ENCODE measurements at places on chromosomes 3 and 15.
A peak's percentile ranks its signal among the peaks of the same experiment; 100 is the strongest.

- no peak for DNase-seq
Measured at GRCh38 chr15:26870346-26870745, 3.5 kb downstream of the GABRA5 start.

GRCh38 chr15:92629975-92630626 lies 25.5 kb downstream of the FAM174B start:
- no peak for DNase-seq

GRCh38 chr3:184426691-184427141 lies 46.9 kb downstream of the CHRD start:
- DNase-seq: no peak

- DNase-seq: no peak
Measured at GRCh38 chr3:79057756-79058155, 710.0 kb downstream of the ROBO1 start.

GRCh38 chr3:37457378-37458065 lies 283.1 kb upstream of the LRRFIP2 start:
- no peak for DNase-seq

- no peak for DNase-seq
Measured at GRCh38 chr15:80785335-80785734, 6.2 kb downstream of the CEMIP start.

DNA sequence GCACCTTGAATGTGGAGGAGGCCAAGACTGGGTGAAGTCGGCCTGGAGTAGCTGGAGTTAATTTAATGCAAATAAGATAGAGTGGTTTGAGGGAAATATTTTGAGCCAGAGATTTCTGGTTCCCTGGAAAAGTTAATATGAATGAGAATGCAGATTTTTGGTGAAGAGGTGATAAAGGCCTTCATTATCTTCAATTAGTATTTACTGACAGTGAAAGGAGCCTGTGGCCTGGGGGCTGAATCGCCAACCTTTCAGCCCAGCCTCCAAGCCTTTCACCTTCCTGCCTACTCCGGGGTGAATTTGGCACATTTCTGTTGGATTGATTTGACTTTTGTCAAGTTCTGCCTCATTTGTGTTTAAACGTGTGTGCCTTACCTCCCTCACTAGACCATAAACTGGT lies 147.8 kb downstream of the SOX2 start:
- DNase-seq: no peak

GRCh38 chr15:40343512-40343911 lies 2.8 kb upstream of the CCDC9B start:
- DNase-seq: no peak

- DNase-seq: no peak
Measured at GRCh38 chr3:125110016-125110875, 54.4 kb upstream of the HEG1 start.

DNA sequence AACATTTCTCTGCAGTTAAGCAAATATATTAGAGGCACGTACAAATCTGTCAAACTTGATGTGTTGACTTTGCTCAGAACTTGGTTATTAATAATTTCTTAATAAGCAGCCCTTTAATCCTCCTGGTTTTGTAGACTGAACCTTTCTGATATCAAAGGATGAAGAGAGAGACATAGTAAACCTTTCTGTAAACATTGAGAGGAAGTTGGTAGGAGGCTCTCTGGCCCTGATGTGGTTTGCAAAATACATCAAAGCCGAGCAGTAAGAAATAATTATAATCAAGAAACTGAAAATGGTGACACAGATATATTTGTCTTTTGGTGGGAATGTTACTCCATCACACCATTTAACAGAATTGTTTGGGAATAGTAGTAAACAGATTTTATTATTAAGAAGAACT lies 111.9 kb downstream of the OXSM start:
- DNase-seq: no peak

DNA sequence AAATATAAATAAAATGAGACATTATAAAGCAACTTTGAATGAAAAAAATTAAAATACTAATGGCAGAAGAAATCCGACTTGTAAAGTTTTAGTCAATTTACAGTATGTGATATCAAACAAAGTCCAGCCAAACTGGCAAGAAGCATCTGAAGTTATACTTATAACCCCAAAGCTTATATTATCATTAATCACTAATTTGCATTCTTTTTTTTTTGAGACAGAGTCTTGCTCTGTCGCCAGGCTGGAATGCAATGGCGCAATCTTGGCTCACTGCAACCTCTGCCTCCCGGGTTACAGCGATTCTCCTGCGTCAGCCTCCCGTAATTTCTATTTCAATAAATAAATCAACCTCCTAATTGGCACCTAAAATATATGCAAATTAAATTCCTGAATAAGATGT lies 80.1 kb downstream of the AQR start:
- no peak for DNase-seq

DNA sequence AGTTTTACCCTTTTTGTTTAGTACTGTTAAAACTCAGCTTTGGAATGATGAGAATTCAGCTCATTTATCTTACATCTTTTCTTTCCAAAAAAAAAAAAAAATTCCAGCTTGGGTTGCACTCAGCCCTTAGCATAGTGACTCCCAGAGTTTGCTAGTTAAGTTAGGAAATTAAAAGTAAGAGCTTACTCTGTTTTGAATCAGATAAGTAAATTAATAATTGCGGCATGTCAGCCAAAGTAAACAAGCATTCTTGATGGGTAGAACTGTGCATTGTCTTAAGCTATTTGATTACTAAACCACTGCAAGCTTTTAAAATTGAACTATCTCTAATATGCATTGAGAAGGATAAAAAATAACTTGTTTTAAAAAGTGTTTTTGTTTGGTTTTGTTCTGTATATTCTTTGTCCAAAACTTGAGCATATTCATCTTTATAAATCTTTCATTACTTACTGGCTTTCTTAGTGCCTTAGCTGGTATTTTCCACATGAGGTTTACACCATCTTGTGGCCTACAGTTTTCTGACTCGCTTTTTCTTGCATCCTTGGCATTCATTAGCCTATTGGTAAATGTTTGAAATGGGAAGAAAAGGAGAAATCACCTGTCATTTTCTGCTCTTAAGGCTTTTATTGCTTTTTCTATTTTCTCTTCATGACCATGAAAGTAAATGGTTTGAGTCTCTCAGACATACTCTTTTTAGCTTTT lies 107.6 kb downstream of the FILIP1L start:
- no peak for DNase-seq

- DNase-seq: no peak
Measured at GRCh38 chr3:43468133-43468532, 153.7 kb downstream of the ANO10 start.

- no peak for DNase-seq
Measured at GRCh38 chr3:72791161-72791560, 57.1 kb downstream of the SHQ1 start.

GRCh38 chr3:45538641-45538986 lies 55.9 kb upstream of the LIMD1 start:
- DNase-seq: no peak

DNA sequence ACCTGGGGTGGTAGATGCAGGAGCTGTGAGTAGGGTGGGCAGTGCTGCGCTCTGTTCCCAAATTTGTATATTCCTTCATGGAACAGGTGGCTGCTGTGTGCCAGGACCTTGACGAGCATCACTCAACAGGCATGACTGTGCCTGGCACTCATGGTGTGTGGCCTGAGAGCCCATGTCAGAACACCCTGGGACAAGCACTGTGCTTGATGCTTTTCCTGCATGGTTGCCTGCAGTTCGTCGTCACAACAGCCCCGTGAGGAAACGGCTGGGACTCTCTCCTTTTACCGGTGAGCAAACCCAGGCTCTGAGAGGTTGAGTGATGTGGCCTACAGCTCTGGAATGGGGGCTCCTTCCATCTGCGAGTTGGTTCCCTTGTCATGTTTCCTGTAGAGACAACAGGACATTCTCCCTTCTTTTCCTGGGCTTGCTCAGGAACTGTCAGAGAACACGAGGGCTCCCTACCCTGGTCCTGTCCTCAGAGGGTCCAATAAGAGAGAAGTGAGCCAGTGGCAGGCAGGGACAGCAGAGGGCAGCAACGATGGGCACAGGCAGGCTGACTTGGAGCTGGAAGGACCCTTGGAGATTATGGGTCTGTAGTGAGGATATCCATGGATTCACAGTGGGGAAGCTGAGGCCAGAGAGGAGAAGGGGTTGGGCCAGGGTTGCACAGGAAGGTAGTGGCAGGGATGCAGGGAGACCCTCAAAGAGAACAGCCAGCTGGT lies 37.4 kb downstream of the PRKCD start:
- no peak for DNase-seq

DNA sequence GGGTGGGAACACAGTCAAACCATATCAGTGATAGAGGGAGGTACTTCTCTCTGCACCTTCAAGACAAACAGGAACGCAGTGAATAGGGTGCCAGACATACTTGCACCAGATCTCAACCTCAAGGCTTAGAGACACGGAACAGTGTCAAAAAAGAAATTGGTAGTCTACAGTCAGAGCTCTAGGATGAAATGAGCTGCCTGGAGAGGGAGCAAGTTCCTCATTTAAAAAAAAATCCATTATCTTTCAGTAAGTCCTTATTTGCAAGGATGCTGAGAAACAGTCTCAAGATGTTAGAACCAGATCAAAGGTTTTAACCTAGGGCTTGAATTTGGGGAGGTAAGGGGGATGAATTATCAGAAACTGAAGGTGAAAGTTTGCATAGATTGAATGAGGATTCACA lies 20.2 kb upstream of the LMCD1 start:
- no peak for DNase-seq

DNA sequence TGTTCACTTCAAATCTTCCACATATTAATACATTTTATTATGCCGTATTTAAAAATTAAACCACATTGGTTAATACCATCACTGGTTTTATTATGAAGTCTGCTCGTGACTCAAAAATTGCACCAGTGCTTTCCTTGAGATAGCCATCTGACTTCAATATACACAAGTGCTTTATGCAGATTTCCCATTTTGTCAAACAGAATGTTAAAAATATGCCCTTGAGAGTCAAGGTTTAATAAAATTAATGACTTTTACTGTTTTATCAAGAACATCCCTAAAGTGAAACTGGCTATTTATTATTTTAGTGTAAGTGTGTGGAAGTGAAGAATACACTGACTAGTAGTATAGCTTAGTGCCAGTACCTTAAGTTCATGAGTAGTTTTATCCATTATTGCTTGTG lies 139.3 kb upstream of the SOX2 start:
- no peak for DNase-seq

GRCh38 chr15:29316422-29316821 lies 46.8 kb upstream of the NSMCE3 start:
- no peak for DNase-seq

DNA sequence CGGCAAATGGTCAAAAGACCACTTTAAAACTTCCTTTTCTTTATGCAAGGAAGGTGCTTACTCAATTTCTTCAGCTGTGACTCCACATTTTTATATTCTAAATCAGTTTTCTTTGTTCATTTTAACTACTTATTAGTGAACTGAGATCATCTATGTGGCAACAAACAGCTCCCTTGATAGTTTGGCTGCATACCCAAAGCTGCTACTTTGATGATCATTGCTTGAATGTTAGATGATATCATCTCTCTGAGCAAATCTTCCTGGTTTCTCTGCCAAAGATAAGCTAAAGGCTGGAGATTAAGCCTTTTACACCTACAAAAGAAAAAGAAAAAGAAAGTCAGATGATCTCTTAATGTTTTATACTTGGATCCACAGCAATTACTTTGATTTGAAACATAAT lies 95.5 kb downstream of the DPH6 start:
- no peak for DNase-seq

GRCh38 chr3:179745716-179746115 lies 92.9 kb downstream of the USP13 start:
- DNase-seq: no peak

DNA sequence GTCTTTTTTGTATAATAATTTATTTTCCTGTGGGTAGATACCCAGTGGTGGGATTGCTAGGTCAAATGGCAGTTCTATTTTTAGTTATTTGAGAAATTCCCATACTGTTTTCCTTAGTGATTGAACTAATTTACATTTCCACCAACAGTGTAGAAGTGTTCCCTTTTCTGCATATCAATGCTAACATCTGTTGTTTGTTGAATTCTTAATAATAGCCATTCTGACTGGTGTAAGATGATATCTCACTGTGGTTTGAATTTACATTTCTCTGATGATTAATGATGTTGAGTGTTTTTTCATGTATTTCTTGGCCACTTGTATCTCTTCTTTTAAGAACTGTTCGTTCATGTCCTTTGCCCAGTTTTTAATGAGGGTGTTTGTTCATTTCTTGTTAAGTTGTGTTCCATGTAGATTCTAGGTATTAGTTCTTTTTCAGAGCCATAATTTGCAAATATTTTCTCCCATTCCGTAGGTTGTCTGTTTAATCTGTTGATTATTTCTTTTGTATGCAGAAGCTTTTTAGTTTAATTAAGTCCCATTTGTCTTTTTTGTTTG lies 713.3 kb upstream of the EPHA6 start:
- peak; percentile 15 for DNase-seq

GRCh38 chr3:63970631-63971475 lies 52.4 kb downstream of the PSMD6 start:
- no peak for DNase-seq

DNA sequence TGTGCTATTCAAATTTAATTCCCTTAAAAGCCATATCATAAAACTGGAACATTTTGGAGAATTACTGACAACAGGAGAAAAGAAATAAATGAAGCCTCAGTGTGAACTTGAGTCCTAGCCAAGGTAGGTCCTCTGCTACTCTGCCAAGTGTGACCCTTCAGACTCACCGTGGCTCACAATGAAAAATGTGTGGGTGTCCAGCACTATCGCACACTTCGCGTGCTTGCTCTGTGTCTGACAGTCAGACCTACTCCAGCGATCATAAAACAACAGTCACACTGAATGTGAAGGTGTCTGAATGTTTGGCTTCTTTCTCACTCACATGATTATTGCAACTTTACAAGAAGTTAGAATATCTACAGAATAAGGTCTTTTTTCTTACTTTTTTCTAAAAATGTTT lies 65.8 kb upstream of the TRA2B start:
- DNase-seq: no peak

DNA sequence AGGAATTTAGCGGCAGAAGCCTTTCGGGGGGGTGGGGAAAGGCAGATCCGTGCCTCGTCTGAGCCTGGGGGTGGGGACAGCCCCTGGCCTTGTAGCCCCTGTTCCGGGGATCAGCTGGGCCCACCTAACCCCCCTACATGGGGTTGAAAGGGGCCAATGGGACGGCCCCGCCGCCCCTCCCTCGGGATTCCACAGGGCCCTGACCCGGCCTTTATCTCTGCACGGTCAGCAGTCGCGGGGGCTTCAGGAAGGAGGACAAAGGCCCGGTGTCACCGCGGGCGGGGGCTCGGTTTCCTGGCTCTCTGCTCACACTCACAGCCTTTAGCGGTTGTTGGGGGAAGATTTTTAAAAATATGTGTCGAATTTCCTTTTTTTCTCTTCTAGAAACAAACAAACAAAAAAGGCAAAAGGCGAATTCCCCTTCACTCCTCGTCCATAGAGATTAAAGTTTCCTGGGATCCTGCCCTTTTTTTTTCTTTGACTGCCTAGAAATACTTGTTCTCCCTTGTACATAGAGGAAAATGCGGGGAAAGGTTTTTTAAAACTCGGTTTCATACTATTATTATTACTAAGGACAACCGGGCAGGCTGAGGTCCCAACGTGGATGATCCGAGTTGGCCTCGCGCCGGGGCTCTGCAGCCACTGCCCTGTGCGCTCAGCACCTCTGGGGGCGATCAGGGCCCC lies 7.9 kb downstream of the FOXL2 start:
- DNase-seq: no peak
